Aorta (tissue), 5 donors: ENCODE measurements at places on chromosomes 3 and 15.

GRCh38 chr15:80803580-80804525, 24.7 kb downstream of the CEMIP start:
- no peaks in the 10 kb centered on the region for H3K4me1 ChIP-seq
- H3K27ac ChIP-seq, result no peak overlapping the region
- no peaks in the 10 kb centered on the region for H3K36me3 ChIP-seq

DNA sequence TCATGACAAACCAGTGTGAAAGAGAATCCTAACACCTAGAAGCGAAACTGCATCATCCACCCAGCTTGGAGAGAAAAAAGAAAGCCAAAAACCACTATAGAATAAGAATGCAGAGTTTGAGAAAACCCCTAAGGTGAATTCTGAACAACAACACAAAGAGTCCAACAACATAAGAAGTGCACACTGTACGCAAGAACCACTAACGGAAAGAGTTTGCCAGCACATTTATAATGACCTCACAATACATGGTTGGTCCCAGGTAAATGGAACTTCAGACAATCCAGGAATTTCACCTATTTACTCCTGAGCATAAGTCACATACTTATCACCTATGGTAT, 128.3 kb upstream of the BHLHE40 start:
- H3K4me3 ChIP-seq, result no peak overlapping the region
- no peak overlapping the region for H3K27ac ChIP-seq

- no peak for DNase-seq
- no peaks in the 10 kb centered on the region for H3K36me3 ChIP-seq
- no peak overlapping the region for H3K4me3 ChIP-seq
- peaks cover 1% of the 10 kb centered on the region for H3K27me3 ChIP-seq
These were observed 130.3 kb downstream of the DTWD1 start for GRCh38 chr15:49751191-49751590.

GRCh38 chr15:69469467-69470201, 17.0 kb downstream of the RPLP1 start:
- H3K27ac ChIP-seq, result no peak overlapping the region
- no peaks in the 10 kb centered on the region for H3K4me1 ChIP-seq
- no peak for DNase-seq
- no peaks in the 10 kb centered on the region for H3K36me3 ChIP-seq
- no peak overlapping the region for H3K4me3 ChIP-seq

GRCh38 chr15:59206623-59207183, at the start of gene LDHAL6B:
Gene LDHAL6B (plus strand): TSS chr15:59206843. CDS start chr15:59206941, 98 bp downstream.
- DNase-seq, result no peak
- no peak within 1 kb of the TSS for H3K27ac ChIP-seq
- no peaks in the 10 kb centered on the region for H3K4me1 ChIP-seq
- no peak within 1 kb of the TSS for H3K4me3 ChIP-seq
- H3K27me3 ChIP-seq, result no peaks in the 10 kb centered on the region

- H3K4me1 ChIP-seq, result no peaks in the 10 kb centered on the region
- no peaks in the 10 kb centered on the region for H3K27me3 ChIP-seq
- H3K36me3 ChIP-seq, result no peaks in the 10 kb centered on the region
- DNase-seq, result no peak
These were observed 76.2 kb upstream of the MELTF start for GRCh38 chr3:197105786-197106185.

- no peak overlapping the region for H3K27ac ChIP-seq
- H3K36me3 ChIP-seq, result no peaks in the 10 kb centered on the region
- peak; percentile 45 for DNase-seq
- no peaks in the 10 kb centered on the region for H3K27me3 ChIP-seq
- no peaks in the 10 kb centered on the region for H3K4me1 ChIP-seq
These were observed 47.4 kb downstream of the ADAMTS7 start for GRCh38 chr15:78763796-78764241.

GRCh38 chr3:52143156-52143555, 11.1 kb downstream of the POC1A start:
- H3K27me3 ChIP-seq, result no peaks in the 10 kb centered on the region
- H3K27ac ChIP-seq, result no peak overlapping the region
- peak; percentile 41 for DNase-seq
- no peaks in the 10 kb centered on the region for H3K36me3 ChIP-seq
- no peak overlapping the region for H3K4me3 ChIP-seq

- H3K4me3 ChIP-seq, result no peak overlapping the region
- H3K36me3 ChIP-seq, result no peaks in the 10 kb centered on the region
- no peaks in the 10 kb centered on the region for H3K4me1 ChIP-seq
These were observed 1.7 kb upstream of the PLCB2 start for GRCh38 chr15:40309344-40309862.

DNA sequence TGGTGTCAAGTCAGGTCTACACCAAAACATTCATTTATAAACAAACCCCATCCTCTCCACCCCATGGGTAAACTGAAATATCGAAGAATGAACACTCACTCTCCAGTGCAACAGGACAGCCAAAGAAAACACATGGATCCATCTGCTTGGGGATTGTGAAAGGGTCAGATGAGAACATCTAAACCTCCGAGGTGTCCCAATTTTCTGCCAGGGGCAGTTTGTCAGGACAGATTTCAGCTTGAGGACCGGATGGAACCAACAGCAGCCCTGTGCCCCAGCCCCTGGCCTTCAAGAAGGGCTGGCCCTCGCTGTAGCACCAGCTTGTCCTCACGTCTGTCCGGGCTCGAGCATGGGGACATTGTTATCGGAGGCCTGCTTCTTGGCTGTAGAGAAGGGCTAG, 45.5 kb downstream of the PCSK6 start:
- no peak for DNase-seq
- H3K4me3 ChIP-seq, result no peak overlapping the region
- no peak overlapping the region for H3K27ac ChIP-seq
- no peaks in the 10 kb centered on the region for H3K27me3 ChIP-seq

DNA sequence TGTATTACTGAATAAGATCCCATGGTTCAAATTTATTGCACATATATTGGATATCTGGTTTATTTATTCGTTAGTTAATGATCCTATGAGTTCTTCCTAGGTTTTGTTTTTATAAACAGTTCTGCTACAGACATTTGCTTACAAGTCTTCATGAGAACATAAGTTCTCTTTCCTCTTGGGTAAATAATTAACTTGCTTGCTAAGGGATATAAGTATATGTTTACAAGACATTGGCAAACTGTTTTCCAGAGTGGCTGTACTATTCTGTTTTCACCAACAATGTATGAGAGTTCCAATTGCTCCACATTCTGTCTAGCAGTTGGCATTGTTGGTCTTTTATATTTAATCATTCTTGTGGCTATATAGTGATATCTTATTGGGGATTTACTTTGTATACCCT, 341.8 kb upstream of the GBE1 start:
- H3K4me3 ChIP-seq, result no peak overlapping the region
- H3K4me1 ChIP-seq, result no peaks in the 10 kb centered on the region
- H3K36me3 ChIP-seq, result no peaks in the 10 kb centered on the region
